ENCODE measurements at places on chromosomes 4 and X.

GRCh38 chr4:107725281-107725859, 5.3 kb upstream of the PAPSS1 start:
- DNase-seq = no peak

GRCh38 chr4:25658357-25658771, 2.7 kb downstream of the SLC34A2 start:
- no peak for DNase-seq

DNA sequence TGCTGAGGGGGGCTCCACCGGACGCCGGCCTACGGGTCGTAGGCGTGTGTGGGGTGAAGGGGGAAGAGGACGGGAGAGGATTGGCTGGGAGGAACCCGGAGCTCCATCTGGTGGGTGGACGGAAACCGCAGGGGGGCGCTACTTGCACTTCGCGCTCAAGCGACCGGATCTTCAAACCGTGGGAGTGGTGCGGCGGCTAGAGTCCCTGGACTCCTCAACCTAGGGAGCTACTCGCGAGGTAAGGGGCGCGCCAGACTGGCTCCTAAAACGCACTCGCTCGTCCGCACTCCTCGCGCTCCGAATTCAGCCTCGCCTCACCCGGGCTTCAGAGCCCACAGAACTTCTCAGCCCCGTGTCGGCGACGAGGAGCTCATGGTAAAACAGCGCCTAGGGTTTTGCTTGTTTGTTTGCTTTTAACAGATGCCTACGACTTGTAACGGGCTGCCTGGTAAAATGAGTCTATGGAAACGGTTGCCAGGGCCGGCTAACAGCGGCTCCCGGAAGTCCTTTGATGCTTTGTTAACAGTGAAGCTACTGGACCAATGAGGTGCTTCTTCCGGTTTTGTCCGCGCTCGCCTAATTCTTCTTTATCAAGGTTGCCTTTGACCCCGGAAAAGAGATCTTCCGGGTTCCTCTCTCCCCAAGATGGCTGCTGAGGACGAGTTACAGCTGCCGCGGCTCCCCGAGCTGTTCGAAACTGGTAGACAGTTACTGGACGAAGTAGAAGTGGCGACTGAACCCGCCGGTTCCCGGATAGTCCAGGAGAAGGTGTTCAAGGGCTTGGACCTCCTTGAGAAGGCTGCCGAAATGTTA, at the start of gene IGBP1:
IGBP1 (plus strand) TSS at position 145 of the 813 bp plus-strand sequence; CDS start at position 646, 501 bp downstream.
- peak; percentile 71 for DNase-seq

GRCh38 chrX:44935640-44936039, 62.7 kb downstream of the KDM6A start:
- DNase-seq = no peak

GRCh38 chr4:121183361-121183760, 19.2 kb upstream of the TNIP3 start:
- DNase-seq = no peak

DNA sequence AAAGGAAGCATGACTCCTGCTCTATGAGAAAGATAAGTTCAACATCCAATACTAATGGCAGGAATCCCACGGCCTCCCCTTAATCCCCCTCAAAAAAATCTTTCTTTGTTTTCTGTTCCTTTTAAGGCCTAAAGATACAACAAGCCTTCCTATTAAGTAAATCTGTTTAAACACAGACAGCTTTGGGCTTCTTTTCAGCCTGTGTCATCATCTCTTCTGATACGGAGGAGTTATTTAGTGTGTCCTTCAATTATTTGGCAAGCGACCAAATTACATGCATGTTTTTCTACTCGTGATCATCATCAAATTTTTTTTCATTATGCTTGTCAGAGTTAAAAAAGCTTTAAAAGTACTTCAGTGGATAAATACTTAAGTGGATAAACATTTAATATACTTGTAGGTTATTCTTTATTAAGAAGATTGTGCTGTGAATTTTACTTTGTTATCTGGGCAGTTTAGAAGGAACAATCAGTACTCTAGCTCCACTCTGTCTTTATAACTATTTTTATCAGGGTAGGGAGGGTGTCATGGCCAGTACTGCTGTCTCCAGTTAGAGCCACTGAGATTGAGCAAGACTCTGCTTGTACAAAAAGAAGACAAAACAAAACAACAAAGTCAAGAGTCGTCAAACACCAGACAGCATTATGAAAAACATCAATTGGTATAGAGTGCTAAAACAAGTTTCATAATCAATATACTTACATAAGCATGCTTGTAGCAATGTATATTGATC, 210.7 kb downstream of the PRR32 start:
- DNase-seq = no peak

DNA sequence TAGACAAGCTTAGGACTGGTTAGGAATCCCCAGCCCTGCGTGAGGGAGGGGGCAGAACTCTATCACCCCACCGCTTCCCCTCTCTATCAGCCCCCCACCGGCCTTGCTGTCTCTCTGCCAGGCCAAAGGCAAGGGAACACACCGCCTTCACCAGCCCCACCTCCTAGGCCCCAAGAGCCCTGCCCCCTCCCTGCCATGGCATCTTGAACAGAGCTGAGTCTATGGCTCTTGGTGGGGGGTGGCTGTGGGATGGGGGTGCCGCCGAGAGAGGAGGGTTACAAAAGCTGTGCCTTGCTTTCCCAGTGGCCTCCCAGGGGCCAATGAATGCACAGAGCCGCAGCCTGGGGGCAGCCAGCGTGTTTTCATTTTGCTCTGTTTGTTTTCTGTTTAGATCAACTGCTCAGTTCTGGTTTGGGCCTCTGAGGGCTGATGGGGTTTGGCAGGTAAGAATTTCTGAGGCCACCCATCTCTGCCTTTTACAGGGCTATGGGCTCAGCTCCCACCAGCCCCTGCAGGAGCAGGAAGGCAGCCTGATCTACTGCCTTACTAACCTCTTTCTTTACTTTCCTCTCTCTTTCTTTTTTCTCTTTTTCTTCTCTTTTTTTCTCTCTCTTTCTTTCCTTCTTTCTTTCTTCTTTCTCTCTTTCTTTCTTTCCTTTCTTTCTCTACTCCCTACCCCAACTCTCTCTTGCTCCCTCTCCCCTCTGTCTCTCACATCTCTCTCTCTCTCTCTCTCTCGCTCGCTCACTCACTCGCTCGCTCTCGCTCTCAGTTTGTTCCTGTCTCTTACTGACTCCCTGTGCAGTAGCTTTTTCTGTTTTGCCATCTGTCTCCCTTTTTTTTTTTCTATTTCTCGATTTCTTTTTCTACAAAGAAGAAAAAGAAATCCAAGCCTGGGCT, 128.3 kb downstream of the PJA1 start:
- no peak for DNase-seq

DNA sequence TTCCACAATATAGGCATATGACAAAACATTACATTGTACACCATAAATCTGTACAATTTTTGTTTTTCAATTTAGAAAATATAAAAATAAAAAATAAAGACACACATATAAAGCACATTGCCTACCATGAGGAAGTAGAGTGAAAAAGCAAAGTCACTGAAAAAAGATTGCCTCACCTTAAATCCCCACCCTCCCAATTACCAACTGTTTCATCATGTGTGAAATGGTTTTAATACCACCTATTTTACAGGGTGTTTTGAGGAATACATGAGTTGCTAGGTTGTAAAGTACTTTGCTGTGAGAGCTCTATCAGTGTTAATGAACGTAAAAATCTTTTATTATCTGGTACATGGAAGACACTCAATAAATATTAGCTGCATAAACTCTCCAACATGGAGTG, 373.6 kb upstream of the NDST3 start:
- no peak for DNase-seq

GRCh38 chr4:24639714-24640113, 55.4 kb upstream of the DHX15 start:
- no peak for DNase-seq

DNA sequence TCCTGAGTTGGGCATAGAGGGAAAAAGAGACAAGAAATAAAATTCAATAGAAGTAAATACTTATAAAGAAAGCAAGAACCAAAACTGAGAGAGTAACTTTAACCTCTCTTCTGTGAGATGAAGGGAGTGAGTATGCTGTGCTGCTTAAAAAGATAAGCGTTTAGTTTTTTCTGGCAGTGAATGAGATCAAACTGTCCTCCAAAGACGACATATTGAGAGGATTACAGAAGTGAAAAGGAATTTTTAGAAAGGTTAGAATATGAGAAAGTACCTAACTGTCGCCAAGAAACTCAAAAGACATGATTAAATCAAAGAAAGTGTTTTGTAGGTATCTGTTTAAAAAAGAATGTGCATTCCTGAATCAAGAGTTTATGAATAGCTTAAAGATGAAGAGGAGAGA, 16.0 kb downstream of the GAB1 start:
- no peak for DNase-seq

GRCh38 chr4:146236216-146236615, 21.9 kb downstream of the REELD1 start:
- DNase-seq = no peak

DNA sequence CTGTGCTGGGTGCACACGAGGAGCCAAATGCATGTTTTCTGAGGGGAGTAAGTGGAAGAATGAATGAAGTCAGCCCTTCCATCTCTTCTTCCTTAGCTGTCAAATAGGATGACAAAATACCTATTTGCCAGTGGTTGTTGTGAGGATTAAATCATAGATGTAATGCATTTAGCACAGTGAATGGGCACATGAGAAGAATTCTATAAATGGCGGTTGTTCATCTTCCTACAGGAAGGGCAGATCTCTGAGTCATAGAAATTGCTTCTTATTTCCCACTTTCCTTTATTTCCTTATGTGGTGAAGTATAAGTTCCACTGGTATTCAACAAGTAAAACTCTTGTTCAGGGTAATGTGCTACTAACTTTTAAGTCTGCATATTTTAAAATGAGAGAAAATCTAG, 83.1 kb downstream of the SORBS2 start:
- no peak for DNase-seq

DNA sequence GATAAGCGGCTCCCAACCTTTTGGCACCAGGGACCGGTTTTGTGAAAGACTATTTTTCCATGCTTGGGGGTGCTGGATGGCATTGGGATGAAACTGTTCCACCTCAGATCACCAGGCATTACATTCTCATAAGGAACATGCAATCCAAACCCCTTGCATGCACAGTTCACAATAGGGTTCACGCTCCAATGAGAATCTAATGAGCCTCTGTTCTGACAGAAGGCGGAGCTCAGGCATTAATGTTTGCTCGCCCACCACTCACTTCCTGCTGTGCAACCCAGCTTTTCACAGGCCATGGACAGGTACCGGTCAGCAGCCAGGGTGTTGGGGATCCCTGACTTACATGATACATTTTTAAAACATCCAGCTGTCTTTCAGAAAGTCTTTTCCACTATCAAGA, 187.3 kb downstream of the SLC39A8 start:
- no peak for DNase-seq

DNA sequence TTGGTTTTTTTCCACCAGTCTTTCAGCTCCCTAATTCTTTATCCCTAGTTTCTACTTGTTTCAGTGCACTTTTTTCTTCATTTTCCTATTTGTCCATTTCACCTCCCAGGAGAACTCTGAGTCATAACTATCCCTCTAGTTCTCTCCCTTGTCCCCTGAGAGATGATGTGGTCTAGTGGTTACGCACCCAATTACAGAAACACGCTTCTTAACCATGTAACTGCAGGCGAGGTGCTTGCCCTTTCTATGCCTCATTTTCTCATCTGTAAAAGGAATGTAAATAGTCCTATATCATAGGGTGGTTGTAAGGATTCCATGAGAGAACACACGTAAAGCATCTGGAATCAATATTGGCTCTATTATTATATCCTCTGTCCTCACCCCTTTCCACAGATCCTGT, 8.8 kb upstream of the GRPR start:
- no peak for DNase-seq

GRCh38 chr4:80219301-80220025, 22.2 kb downstream of the PRDM8 start:
- DNase-seq = no peak

- no peak for DNase-seq
Observed at GRCh38 chrX:24231641-24232179, 82.2 kb downstream of the SUPT20HL2 start.

- DNase-seq = no peak
Observed at GRCh38 chrX:130826249-130826648, 76.8 kb downstream of the ENOX2 start.

DNA sequence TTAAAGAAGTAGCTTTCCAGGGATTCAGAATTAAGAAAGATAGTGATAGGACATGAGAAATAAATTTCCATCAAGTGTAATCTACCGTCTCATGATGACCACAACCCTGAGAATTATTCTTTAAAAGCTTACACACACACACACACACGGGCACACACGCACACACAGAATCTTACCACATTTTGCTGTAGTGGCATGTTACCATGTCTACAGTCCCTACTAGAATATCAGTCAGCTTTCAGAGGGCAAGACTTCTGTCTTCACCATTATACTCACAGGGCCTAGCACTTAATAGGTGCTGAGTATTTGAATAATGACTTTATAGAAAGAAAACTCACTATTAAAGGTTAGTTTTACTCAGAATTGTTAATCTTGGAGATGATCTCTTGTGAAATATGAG, 15.4 kb downstream of the CMC4 start:
- no peak for DNase-seq

GRCh38 chr4:156939801-156940200, 31.8 kb downstream of the PDGFC start:
- DNase-seq = no peak

DNA sequence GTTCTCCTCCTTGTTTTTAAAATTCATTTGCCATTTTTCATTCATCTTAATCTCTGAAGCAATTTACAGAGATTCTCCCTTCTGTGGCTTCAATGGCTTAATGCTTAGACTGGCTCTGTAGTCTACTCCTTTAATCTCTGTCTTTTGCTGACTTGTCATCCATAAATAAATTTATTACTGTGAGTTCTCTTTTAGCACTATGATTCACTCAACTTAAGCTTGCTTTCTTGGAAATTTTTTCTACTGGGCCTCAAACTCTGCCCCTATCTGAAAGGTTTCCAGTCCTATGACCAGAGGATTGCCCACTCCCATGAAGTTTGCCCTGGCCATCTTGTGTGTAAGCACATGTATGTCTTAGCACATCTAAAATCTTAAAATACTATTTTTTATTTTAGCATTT, 251.1 kb downstream of the DCLK2 start:
- DNase-seq = no peak

- DNase-seq = no peak
Observed at GRCh38 chrX:103423955-103424638, 47.8 kb downstream of the BEX3 start.

DNA sequence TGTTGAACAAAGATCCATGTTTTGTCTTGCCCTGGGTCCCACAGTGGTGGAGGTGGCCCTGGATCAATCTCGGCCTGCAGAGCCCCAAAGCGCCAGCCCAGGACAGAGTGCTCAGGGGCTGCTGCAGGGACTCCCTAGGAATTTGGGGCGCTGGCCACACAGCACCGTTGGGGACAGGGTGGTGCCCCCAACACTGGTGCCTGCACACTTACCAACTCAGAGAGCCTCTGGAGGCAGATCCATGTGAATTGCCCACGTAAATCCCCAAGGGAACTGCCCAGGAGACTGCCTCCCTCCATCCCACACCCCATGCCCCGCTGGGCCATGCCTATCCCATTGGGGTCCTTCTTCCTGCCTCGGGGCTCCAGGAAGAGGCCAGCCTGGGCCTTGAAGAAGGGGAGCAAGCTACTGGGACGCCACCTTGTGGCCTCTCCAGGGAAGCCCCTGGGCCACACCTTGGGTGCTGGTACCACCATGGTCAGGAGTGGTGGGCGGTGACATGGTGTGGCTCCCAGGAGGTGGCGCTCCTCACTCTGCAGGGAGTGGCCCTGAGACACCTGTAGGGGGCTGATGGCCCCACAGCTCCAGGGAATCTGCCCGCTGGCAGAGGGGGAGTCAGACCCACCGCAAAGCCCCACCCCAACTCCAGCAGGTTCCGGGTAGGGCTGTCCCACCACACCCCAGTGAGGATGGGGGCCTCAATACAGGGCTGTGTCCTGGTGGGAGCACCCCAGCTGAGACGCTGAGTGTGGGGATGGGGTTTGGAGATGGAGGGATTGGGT, 22.8 kb downstream of the CFAP99 start:
- peak; percentile 69 for DNase-seq
